Activated T-helper 1 cell treated with Interleukin-2 at 50 U/mL for 16 hours (primary cell): ENCODE measurements at places on chromosomes 13 and 19.
A peak's percentile ranks its signal among the peaks of the same experiment; 100 is the strongest.

GRCh38 chr19:29263305-29264135, 50.6 kb upstream of the UQCRFS1 start:
- peak; percentile 5 for DNase-seq

DNA sequence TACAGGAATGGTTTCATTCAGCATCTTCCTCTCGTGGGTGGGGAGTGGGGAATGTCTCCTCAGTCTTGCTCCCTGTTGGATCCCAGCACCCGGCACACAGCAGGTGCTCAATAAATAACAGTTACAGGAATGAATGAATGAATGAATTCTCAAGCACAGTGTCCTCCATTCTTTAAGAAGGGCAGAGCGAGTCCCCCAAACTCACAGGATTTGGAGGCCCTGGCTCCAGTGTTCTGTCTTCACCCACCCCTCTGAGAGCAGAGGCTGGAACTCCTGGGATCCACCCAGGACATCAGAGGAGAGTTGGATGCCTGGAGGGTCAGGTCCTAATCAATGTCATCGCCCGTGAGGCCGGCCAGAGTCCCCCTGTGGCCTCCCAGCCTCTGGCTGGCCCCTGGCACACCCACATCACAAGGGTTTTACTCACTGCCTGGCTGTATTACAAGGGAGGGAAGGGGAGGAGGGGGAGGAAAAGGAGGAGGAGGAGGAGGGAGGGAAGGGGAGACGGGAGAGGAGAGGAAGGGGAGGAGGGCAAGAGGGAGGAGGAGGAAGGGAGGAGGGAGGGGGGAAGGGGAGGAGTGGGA, 8.7 kb upstream of the CREB3L3 start:
- no peak for DNase-seq

DNA sequence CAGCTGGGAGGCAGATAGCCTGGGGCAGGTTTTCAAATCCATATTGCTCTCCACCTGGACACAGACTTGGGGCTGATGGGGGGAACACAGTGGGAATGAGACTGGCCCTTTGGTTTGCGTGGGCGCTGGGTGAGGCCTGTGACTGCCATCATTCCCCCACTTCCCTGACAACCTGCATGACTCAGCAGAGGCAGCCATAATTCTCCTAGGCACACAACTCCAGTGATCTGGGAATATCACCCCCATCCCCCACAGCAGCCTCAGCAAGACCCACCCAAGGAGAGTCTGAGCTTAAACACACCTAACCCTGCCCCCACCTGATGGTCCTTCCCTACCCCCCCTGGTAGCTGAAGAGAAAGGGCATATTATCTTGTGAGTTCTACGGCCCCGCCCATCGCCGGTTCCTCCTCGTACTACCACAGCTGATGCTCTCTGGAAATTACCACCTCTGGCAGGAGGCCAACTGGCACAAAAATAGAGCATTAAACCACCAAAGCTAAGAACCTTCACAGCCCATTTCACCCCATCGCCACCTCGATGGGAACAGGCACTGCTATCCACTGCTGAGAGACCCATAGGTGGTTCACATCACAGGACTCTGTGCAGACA, 71.0 kb downstream of the RNF17 start:
- DNase-seq, result no peak

GRCh38 chr19:1449467-1450442, at the start of gene APC2:
TSS of gene APC2 (plus strand) at chr19:1450121. CDS start at chr19:1453002, 2,881 bp downstream.
- DNase-seq, result no peak

DNA sequence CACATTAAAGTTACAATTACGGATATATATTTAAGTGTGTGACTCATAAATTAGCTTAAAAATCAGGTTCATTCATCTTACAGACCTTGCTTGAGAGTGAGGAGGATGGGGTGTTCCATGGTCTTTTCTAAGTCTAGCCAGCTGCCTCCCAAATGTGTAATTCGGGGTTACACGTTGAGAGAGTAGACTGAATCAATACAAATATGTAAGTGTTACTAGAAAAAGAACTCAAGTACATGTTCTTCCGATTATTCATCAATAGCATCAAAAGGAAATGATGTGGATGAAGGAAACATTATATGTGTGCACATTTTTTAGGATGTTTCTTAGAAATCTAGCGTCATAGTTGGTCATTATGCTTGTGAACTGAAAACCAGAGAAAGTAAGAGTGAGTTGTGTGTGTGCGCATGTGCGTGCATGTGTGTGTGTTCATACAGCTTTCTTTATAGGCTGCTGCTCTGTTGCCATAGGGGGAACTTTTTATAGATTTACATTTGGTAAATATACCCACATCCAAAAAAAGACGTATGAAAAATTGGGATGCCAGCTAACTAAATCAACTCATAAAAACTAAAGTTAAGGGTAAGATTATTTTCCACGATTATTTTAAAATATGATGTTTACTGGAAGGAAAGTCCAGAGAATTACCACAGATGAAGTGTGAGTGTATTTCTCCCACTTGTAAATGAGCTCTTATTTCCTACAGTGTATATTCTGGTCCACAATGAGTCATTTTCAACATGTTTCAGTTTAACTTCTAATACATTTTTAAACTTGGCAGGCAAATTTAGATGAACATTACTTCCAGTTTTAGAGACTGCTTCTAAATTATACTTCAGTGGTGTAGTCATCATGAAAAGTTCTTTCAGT, 82.4 kb downstream of the PIBF1 start:
- no peak for DNase-seq

DNA sequence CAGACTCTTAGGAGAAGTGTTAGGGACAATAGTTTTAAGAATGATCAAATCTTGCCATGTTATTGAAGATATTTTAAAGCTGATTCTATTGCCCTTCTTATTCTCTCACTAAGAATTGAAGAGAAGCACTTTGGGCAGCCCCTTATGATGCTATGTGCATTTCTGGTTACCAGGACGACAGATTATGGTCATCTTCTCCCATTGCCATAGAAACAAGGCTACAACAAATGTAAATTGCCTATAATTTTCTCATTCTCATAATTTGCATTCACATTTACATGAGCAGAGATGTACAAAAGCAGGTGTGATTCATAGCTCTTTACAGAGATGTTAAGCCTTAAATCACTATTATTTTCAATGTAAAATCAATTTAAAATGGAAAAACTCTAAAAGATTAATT, 137.3 kb upstream of the PCDH9 start:
- no peak for DNase-seq

DNA sequence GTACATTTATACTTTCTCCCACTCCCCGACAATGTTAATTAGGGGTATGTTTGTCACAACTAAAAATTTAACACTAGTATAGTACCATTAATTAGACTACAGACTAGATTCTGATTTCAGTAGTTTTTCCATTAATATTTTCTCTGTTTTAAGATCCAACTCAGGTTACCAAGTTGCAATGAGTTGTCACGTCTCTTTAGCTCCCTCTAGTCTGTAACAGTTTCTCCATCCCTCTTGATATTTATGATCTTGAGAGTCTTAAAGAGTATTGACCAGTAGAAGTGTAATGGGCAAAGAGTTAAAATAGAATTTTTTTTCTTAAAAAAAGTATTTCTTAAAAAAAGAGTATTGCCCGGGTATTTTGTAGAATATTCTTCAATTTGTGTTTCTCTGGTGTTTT, 598.1 kb downstream of the TBC1D4 start:
- no peak for DNase-seq

GRCh38 chr13:23777575-23777870, 111.7 kb downstream of the MIPEP start:
- DNase-seq, result no peak

- no peak for DNase-seq
Observed at GRCh38 chr13:110454227-110454859, 107.2 kb downstream of the RAB20 start.

DNA sequence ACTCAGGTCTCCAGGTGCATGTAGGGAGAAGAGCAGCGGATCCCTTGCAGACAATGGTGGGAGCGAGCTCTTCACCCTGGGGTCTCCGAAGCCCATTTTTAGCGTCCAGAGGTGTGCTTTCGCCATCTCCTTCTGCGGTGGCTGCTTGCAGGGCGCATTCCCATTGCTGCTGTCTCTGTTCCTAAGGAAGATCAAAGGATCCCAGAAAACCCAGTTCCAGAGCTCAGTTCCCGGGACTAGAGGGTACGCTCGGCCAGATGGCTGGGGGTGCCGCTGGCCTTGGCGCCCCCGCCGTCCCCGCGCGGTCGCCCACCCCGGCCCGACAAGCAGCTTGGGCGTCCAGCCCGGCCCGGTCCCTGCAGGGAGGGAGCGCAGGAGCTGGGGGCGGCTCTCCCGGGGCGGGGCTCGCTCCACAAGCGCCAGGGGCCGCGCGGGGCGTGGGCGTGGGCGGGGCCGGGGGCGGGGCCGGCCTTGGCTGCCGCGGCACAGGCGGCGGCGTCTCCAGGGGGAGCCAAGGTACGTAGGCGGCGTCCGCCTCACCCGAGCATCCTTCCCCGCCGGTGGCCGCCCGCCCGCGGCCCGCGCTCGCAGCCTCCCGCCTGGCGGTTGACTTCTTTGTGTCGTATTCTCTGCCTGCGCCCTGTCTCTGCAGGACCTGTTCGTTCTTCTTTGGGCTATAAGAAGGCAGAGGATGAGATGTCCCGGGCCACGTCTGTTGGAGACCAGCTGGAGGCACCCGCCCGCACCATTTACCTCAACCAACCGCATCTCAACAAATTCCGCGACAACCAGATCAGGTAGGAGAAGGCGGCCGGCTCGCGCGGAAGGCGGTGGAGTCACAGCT, 96.8 kb downstream of the ATP8A2 start:
- DNase-seq, result no peak

- no peak for DNase-seq
Observed at GRCh38 chr19:685454-685931, 9.3 kb downstream of the FSTL3 start.
